Aortic smooth muscle cell (primary cell): ENCODE measurements at places on chromosomes 1 and 21. TPM values are rescaled to one million over a fixed set of nuclear protein-coding genes. Genes with fewer than 3 reads are reported as not detected.

The ZNF593 gene
- total RNA-seq: 18.5 and 27.1 TPM in 2 replicates

The IL12RB2 gene
- not detected in 2 replicates for total RNA-seq

The LSM10 gene
- 10.3 TPM in 2 replicates for total RNA-seq

The ACKR1 gene
- not detected in 2 replicates for total RNA-seq

The SPRR2G gene
- total RNA-seq: not detected in 2 replicates

The ZBTB21 gene
- 6.5 and 7.0 TPM in 2 replicates for total RNA-seq

The TMPRSS15 gene
- total RNA-seq: under 0.01 and 0.06 TPM in 2 replicates

The KRTAP19-5 gene
- total RNA-seq: not detected in 2 replicates

The FALEC gene
- 0.31 TPM in 1 of 2 replicates, not detected in the other for total RNA-seq

The RGS8 gene
- total RNA-seq: under 0.01 TPM in 1 of 2 replicates, not detected in the other

The GDAP2 gene
- 17.6 and 23.3 TPM in 2 replicates for total RNA-seq

The SCCPDH gene
- total RNA-seq: 34.4 and 40.0 TPM in 2 replicates

The CFHR3 gene
- total RNA-seq: 0.06 TPM in 1 of 2 replicates, not detected in the other

The SLC6A17 gene
- total RNA-seq: 0.37 and 1.6 TPM in 2 replicates

The HSD3B2 gene
- not detected in 2 replicates for total RNA-seq

The ERICH3 gene
- total RNA-seq: not detected in 2 replicates

The CNTN2 gene
- total RNA-seq: not detected in 2 replicates

The ASCL5 gene
- not detected in 2 replicates for total RNA-seq

The NPHS2 gene
- not detected in 2 replicates for total RNA-seq
